ENCODE measurements at places on chromosomes 3 and 15. TPM values are rescaled to one million over a fixed set of nuclear protein-coding genes. Genes with fewer than 3 reads are reported as not detected.

Gene CFAP92
- 0.11 TPM for total RNA-seq

DNA sequence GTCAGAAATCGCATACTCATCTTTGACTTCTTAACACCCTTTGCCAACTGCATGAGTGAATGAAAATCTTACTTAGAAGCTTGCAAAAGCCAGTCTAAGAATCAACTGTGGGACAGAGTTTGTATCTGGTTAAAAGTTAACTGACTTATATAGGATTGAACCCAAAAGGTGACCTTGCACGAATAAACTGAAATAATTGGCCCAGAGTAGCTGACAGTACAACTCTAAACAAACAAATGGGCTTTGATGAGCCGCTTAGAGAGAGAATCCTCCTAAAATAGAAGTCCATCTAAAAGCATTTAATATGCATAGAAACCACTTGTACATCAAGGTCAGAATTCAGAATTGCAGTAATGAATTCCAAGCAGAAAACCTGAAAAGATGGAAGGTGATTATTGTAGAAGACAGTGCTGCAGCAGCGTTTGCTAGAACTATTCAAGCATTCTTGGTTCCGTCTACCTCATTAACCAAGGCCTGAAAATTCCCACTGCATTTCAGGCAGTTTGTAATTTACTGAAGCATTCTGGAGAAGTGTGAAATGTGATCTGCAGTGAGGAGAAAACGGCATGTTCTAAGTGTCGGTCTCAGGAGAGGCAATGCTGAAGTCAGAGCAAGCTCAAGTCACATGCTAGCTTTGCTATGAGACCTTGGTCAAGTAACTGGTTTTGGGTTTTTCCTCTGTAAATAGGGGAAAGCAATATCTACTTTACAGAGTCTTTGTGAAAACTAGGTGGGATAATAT is 103.7 kb downstream of the CADPS start:
- no peak for DNase-seq

DNA sequence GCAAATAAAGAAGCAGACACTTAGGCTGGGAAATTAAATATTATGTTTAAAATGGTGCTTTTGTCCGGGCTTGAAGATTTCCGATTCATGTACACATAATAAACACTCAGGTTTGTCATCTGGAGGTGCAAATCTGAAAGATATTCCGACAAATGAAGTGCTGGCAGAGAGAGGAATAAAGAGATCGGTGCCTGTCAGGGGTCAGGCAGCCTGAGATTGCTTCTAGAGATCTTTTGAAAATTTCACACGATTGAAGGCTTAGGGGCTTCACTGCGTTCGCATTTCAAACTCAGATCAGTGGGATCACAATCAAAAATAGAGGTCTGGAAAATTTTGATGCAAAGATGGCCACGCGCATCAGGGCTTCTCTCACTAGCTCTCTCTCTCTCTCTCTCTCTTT is 33.2 kb downstream of the NR2F2 start:
- DNase-seq: no peak

DNA sequence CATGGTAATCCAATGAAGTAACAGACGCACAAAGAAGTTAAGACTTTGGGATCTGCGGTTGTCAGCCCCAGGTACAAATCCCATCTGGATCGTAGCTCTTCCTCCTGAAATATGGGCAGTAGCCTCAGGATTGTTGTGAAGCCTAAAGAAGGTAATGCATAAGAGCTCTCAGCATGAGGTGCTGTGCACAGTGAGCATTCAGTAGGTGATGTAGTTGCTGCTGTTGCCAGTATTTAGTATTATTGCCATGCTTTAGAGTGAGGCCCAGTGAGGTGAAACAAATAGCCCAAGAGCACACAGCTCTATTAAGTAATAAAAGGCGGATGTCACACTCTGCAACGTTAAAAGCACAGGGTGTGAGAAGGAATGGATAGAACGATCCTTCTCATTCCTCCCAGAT is 225.7 kb downstream of the GABRG3 start:
- no peak for DNase-seq

GRCh38 chr3:65406470-65406869 is 632.2 kb downstream of the MAGI1 start:
- no peak for DNase-seq

DNA sequence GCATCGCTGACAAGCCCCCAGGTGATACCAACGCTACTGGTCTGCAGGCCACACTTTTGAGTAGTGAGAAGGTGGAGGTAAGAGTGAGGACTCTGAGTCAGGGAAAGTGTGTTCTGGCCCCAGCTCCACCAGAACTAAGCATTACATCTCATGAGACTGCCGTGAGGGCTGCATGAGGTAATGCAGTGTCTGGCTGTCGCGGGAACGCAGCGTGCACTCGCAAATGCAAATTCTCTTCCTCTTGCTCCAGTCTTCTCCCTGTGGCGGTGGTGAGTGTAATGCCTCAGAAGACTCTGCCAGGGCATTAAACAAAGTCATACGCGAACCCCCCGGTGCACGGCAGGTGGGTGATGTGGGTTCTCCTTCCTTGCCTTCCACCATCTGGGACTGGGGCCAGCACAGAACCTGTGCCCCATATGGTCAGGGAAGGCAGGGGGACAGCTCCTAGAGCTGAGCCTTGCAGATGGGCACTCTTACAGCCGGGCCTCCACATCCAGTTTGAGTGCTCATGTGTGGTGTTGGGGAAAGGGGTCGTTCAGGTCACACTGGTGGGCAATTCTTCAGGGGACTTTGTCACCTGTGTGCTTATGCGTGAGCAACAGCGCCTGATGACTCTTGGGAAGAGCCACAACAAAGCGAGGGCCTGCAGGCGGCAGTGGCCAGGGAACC is 175.8 kb downstream of the XXYLT1 start:
- DNase-seq: no peak

- DNase-seq: no peak
These were observed 10.4 kb upstream of the POLR2M start for GRCh38 chr15:57696146-57696545.

Gene GOLGA8H
- not detected for total RNA-seq

Gene NLGN1
- 3.2 TPM for total RNA-seq

Gene MYO1E
- total RNA-seq: 79.7 TPM

Gene EIF1B
- 16.5 TPM for total RNA-seq

- DNase-seq: no peak
These were observed 114.8 kb downstream of the WDR76 start for GRCh38 chr15:43941555-43941954.

DNA sequence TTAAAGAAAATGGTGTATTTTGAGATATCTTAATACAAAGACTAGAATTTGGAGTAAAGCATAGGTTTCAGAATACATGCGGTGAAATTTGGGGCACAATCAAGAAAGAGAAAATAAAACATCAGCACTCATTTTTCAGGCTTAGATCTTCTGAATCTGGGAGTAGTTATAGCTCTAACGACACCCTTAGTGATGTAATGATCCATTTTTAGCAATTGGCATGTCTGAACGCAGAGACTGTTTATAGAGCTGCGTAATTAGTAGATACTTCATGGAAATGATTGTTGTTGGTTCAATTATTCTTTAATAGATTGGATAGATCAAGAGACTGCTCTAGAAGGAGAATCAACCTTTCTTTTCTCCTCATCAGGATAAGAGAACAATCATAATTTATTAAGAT is 47.5 kb upstream of the SNRK start:
- DNase-seq: no peak

- DNase-seq: no peak
These were observed 313.3 kb downstream of the SATB1 start for GRCh38 chr3:18111796-18112232.

Gene OR5K2
- total RNA-seq: not detected

DNA sequence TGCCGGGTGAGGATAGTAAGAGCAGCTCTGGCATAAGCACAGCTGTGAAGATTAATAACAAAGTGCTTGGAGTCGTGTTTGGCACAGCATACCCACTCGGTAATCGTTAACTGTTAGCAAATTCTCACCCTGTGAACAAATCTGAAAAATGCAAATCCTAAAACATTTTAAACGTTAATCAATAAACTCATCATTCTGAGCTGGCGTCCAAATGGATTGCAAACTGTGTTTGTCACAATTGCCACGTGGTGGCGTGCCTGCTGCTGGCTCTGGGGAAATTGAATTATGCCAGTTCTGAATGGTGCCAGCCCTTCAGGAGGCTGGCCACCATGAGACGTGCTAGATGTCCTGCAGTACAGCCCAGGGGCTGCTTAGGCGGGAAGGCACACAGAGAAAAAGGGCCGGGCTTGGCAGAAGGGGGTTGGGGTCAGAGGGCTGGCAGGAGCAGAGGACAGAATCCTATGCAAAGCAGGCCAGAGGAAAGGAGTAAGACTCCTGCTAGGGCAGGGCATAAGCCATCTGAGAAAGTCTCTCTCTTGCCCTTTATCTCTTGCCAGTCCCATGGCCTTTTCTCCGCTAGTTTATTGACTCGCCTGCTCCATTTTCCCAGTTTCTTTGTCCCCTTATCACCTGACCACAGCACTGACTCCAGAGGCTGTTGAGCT is 22.1 kb upstream of the POLG start:
- no peak for DNase-seq

Gene UBE3A
- total RNA-seq: 79.6 TPM

Gene COL6A6
- not detected for total RNA-seq

Gene HRH1
- 11.3 TPM for total RNA-seq

Gene C3orf70
- 8.5 TPM for total RNA-seq

Gene TF
- 5.0 TPM for total RNA-seq

Gene WNT7A
- 2.4 TPM for total RNA-seq

- no peak for DNase-seq
These were observed 53.4 kb upstream of the DCUN1D1 start for GRCh38 chr3:183033746-183034145.

- no peak for DNase-seq
These were observed 36.4 kb downstream of the WWTR1 start for GRCh38 chr3:149621218-149622005.

DNA sequence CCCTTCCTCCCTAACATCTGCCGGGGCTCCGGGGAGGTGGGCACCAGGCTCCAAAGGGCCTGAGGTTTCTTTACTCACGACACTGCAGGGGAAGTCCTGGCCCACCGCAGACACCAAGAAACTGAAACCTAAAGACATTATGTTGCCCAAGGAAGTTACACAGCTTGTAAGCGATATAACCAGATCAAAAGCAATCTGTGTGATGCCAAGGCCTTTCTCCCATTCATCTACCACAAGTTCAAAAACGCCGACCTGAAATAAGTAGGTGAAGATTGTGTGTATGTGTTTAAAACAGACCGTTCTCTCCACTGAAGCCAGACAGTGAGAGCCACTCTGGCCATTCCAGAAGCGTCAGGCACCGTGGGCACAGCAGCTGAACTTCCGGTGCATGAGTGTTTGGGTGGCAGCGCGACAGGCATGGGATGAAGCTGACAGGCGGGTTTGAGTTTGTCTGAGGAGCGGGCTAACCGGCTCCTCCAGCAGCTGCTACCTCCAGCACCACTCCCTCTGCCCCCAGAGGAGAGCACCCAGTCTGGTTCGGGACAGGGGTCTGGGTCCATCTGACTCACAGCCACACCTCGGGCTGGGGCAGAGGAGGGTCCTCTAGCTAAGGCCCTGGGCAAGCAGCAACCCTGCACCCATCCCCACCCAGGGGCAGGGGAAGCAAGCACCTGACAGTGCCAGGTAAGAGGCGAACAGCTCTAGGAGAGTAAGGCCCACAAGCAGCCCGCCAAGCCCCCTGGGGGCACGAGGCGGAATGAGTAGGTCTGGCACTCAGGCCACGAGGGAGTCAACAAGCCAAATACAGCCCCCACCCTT is 1.3 kb downstream of the TNK2 start:
- DNase-seq: no peak

GRCh38 chr3:126039870-126040269 is 44.1 kb downstream of the SLC41A3 start:
- no peak for DNase-seq

GRCh38 chr3:55549177-55549576 is 62.1 kb upstream of the WNT5A start:
- no peak for DNase-seq

DNA sequence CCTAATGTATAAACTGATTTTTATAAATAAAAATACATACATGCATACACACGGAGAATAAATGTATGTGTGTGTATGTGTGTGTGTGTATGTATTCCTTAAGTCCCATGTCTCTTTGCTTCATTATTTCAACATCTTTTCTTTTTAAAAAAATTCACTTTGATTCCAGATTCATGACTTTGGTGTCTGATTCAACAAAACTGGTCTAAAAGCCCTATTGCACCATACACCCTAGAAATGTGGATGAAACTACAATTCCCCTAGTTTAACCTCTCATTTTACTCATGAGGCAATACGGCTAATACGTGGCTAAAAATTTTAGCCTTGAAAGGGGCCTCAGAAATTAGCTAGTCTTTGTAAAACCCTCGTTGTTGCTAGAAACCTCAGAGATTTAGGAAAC is 228.1 kb downstream of the ADAMTS9 start:
- DNase-seq: no peak

All from suprapubic skin (tissue), 4 donors.